ENCODE measurements at places on chromosomes 4 and X.

- no peak for DNase-seq
Measured at GRCh38 chr4:8318509-8318908, 49.0 kb downstream of the HTRA3 start.

DNA sequence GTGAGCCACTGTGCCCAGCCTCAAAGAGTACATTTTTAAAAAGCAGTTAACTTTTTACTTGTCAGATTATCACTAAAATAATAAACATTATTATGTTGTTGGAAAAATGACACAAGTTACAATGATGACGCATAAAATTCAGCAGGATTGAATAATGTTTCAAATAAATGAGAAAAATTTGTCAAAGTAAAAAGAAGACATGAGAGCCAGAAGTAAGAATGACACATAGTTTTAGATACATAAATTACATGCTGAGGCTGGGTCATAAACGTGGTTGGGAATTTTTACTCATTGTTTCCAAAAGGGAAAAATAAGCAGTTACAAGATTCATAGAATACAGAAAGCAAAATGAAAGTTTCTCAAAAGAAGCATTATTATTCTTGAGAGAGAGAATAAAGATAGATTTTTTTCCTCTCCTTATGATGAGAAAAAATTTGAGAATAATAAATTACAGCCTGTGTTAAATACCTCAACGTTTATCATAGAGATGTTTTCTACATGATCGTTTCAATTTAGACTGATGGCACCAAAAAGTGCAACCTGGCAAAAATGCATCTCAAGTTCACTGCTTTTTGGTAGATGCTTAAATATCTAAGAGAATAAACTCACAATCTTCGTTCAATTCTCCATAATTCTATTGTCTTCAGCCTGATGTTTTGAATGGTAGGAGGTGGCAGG lies 40.4 kb downstream of the GUCY1B1 start:
- no peak for DNase-seq

GRCh38 chr4:20512033-20512792 lies 188.0 kb upstream of the PACRGL start:
- no peak for DNase-seq

DNA sequence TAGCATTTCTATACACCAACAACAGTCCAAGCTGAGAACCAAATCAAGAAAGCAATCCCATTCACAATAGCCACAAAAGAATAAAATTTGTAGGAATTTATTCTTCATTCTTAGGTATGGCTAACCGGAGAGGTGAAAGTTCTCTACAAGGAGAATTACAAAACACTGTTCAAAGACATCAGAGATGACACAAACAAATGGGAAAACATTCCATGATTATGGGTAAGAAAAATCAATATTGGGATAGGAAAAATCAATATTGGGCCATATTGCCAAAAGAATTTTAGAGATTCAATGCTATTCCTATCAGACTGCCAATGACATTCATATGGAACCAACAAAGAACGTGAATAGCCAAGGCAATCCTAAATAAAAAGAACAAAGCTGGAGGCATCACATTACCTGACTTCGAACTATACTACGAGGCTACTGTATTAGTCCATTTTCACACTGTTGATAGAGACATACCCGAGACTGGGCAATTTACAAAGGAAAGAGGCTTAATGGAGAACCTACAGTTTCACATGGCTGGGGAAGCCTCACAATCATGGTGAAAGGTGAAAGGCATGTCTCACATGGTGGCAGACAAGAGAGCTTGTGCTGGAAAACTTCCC lies 49.1 kb downstream of the NCAPG start:
- no peak for DNase-seq

DNA sequence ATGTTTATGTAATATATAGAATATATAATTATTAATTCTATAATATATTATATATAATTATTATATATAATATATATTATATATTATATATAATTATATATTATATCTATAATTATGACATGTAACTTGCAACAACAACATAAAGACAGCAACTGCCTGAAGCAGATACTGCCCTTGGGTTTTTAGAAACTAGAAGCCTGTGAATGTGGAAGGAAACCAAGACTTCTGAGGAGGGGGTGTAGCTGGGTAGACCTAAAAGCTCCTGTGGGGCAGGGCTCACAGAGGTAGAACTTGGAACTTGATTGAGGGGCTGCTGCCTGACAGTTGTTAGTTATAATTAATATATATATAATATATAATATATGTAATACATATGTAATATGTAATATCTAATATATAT lies 167.2 kb upstream of the SLIT2 start:
- no peak for DNase-seq

- DNase-seq = peak; percentile 52
Measured at GRCh38 chr4:89024051-89024675, 32.8 kb downstream of the FAM13A start.

- no peak for DNase-seq
Measured at GRCh38 chr4:3874028-3874415, 107.8 kb downstream of the ADRA2C start.
